ENCODE measurements at places on chromosomes 5 and 9.

DNA sequence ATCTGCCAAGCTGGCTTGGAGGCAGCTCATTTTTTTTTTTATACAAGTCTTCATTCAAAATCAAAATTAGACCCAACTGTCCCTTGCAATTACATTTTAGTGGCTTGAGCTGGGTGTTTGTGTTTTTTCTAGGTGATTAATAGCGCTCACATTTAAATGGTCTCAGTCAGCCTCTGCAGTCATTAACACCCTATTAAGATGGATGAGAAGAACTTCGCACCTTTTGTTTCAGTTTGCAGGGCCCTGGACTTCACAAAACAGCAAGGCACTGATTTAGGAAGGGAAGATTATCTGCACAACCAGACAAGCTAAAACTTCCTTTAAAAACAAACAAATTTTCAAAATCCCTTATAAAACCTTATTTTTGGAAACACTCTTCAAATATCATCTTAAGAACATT, 374.8 kb downstream of the EFNA5 start:
- DNase-seq = no peak

- no peak for DNase-seq
Measured at GRCh38 chr5:130135506-130135905, 231.2 kb downstream of the CHSY3 start.

DNA sequence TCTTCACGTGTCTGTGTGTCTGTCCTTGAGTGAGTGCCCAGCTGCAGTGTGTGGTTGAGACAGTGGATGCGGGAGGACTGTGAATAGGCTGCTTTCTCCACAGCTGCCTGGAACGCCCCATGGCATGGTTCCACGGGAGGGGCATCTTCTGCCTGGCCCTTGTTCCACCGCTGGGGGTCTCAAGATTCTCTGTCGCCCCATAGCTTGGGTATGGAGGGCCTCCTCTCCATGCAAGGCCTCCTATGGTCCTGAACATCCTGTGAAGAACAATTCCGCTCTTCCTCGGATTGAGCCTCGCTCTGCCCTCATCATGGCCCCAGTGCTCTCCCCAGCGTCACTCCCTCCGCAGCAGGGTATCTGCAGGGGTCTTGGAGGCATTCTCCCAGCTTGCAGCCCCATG, 36.1 kb downstream of the COL5A1 start:
- DNase-seq = no peak

GRCh38 chr9:89716559-89716958, 111.7 kb downstream of the GADD45G start:
- DNase-seq = no peak

GRCh38 chr5:55450050-55450765, 84.6 kb downstream of the PLPP1 start:
- no peak for DNase-seq

DNA sequence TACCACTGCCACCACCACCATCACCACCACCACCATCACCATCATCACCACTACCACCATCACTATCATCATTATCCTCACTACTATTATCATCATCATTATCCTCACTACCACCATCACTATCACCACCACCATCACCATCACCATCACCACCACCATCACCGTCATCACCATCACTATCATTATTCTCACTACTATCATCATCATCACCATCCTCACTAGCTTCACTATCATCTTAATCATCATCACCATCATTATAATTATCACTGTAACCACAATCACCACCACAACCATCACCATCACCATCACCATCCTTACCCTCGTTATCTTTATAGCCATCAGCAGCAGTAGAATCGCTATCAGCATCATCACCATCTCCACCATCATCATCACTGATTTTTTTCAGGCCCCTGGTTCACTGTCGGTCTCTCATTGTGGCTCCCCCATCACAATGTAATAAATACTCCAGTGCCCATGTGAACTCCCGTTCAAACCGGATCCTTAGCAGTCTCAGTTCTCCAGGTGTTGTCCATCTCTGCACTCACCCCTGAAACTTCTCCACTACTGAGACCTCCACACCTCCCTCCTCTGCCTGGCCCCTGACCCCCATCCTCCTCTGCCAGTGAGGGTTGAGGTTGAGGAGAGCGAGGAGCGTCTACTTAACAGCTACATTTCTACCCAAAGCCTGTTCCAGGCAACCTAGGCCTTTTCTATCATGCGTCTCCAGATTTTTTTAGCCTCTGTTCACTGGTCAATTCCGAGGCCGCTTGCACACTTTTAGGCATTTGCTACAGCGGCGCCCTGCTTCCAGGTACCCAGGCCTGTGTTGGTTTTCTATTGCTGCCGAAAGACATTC, 238.2 kb downstream of the PBX3 start:
- DNase-seq = no peak

- DNase-seq = no peak
Measured at GRCh38 chr9:16120231-16120641, 567.4 kb downstream of the CCDC171 start.

DNA sequence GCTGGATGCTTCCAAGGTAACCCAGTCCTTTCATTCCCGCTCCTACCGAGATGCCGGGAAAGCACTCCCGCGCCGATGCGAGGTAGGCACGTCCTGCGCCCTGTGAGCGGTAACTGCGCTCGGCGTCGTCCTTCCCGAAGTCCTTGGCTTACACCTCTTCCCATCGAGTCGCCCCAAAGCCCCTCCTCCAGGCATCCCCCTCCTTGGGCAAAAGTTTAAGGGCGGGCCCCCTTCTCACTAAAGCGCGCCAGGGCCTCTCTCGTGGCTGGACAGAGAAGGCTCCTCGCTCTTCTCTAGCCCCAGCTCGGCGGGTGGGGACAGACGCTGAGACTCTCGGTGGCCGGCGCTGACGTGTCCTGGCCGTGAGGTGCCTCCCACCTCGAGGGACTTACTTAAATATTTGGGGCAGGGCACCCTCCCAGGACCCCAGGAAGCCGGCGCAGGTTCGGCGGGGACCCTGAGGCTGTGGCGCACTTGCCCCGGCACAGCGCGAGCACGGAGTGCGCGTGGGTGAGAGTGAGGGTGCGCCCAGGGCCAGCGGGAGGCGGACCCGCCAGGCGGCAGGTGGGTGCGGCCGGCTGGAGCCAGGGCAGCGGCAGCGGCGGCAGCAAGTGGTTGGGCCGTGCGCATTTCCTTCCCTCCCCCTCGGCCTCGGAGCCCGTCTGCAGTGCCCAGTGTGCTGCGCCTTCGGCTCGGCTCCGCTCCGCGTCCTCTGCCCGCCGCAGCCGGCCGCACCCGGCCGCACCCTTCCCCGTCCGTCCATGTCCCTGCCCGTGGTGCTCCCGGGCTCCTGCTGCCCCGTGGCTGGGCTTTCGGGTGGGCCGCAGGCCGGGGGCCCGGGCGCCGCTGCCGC, at the start of gene ENTREP1:
TSS of gene ENTREP1 (plus strand) at position 667 of the 853 bp plus-strand sequence. CDS start at position 762, 95 bp downstream.
- no peak for DNase-seq

GRCh38 chr9:106755736-106756135, 107.2 kb upstream of the ZNF462 start:
- DNase-seq = no peak

DNA sequence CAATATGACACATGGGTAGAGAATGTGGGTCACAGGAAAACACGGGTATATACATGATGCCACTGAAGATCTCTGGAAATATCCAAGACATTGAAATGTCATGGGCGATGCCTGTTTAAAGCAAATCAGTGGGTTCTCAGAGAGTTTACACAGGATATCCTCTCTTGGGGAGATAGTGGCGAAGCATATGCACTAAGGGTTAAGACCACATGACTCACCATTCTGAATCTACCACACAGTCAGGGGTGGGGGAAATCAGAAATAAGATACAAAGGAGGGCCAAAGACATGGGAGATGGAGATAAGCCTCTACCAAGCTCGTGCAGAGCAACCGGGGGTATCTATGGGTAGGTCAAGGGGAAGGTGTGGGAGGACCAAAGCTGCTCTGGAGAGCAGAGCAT, 58.8 kb downstream of the SH3PXD2B start:
- no peak for DNase-seq

DNA sequence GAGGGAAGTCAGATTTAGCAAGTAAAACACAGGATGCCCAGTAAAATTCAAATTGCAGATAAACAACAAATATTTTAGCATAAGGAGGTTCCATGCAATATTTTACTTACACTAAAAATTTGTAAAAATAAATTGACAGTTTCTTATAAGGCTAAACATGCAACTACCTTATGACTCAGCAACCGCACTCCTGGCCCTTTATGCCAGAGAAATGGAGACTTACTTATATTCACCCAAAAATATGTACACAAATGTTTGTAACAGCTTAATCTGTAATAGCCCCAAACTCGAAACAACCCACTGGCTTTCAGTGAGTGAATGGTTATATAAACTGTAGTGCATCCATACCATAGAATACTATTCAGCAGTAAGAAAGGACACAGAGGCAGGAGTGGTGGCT, 28.6 kb upstream of the TRIM14 start:
- no peak for DNase-seq

GRCh38 chr5:68248896-68249295, 33.3 kb downstream of the PIK3R1 start:
- DNase-seq = no peak

GRCh38 chr5:1916041-1917001, 33.6 kb upstream of the IRX4 start:
- no peak for DNase-seq

GRCh38 chr9:121868626-121869025, 217.2 kb downstream of the DAB2IP start:
- DNase-seq = no peak

GRCh38 chr9:110185806-110186205, 22.2 kb downstream of the C9orf152 start:
- DNase-seq = no peak

- no peak for DNase-seq
Measured at GRCh38 chr9:31355159-31355882, 1029.1 kb upstream of the ACO1 start.

DNA sequence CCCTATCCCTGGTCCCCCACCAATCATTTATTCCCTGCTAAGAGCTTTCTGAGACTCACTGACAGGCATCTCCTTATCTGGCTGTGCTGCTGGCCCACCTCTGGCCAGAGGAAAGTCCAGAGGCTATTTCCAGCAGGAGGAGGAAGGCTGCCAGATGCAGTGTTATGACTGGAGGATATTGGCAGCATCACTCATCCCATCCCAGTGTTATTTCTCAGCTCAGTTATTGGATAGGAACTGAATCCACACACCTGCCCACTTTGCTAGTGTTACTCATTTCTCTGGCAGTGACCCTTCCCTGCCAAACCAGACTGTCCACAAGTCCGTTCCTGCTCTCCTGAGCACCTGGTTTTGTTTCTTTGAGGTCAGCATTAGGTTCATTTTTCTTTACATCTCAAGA, 228.2 kb downstream of the GRIA1 start:
- DNase-seq = no peak

GRCh38 chr5:14908172-14908571, 36.6 kb upstream of the ANKH start:
- DNase-seq = no peak

- no peak for DNase-seq
Measured at GRCh38 chr9:36730414-36730813, 157.7 kb downstream of the MELK start.

GRCh38 chr5:10160241-10160640, 89.4 kb downstream of the ATPSCKMT start:
- no peak for DNase-seq

GRCh38 chr5:71564895-71565294, 22.2 kb upstream of the MCCC2 start:
- no peak for DNase-seq

DNA sequence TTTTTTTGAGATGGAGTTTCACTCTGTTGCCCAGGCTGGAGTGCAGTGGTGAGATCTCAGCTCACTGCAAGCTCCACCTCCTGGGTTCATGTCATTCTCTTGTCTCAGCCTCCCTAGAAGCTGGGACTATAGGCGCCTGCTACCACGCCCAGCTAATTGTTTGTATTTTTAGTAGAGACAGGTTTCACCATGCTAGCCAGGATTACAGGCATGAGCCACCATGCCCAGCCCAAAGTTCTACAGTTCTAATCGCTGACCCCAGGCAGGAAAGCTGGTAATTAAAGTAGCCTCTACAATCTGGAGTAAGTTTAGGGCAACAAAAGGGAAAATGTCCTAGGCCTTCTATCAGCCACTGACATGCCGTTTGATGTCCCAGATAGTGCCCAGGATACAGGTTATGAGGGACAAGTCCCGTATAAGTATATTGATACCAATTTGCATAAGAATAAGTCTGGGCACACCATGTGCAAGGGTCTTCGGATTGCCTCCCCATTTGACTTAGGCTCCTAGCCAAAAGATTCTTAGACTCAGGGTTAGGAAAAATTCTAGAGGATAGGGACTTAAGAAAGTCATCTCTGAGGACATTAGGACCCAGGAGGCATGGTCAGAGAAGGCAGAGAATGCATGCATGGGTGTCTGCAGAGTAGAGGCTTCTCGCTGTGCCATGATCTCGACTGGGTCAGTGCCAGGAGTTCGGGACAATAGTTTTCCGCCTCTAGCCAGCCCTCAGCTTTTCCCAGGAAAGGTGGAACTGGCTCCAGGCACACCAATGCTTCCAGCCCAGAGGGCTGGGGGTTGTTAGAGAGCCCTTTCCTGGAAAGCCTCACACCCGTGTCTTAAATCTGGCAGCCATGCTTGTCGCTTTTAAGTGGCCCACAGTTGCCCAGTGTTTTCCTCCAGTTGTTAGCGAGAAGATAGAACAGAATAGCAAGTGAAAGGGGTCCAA, 1111.1 kb downstream of the TAF11L14 start:
- DNase-seq = no peak

DNA sequence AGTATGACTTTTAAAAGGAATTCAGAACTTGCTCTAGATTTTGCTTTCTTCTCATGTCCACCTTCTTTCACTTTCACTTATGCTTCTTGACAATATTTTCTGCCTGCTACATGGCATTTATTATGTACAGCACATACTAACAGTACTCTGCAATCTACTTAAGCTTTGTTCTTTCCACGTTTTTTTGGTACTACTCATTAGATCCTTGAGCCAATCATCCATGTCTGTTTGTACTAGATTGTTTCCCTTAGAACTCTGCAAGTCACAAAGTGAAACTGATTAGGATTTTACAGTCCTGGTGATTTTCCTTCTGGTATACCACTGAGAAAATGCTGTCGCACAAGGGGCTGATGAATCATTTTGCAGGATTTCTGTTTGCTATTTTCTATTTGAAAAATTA, 78.3 kb downstream of the PARP8 start:
- DNase-seq = no peak

DNA sequence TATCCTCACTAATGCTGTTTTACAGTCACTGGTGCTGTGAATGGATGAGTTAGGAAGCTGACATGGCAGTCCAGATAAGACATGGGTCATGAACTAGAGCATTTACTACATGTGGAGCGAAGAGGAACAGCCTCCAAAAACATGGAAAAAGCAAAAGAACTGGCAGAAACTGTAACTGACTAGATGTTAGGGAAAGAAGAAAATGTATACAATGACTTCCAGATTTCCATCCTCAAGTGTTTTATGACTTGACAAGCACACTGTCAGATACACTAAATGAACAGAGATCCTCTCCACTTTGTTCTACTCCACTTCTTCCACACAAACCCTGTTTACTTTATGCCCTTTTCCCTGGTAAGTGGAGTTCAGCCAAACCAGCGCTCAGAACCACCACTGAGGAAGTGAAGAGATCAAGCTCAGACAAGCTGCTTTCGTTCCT, 11.5 kb downstream of the HMGCS1 start:
- no peak for DNase-seq

DNA sequence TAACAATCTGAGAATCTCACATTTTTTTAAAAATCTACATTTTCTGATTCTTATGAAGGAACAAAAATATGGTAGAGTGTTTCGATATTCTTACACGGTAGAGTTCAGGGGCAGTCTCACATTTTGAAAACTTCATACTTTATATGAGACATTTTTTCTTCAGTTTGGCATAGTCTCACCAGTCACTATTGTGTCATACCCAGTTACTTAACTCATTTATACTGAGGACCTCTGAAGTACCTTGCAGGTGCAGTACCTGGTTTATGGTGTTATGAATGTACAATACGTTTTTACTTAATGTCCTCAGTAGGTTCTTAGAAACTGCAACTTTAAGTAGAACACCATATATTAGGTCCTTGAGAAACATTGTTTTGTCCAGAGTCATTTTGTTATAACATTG, 196.6 kb downstream of the SGCD start:
- no peak for DNase-seq

All from omental fat pad (tissue), 4 donors.